Posterior cingulate gyrus (tissue), 11 donors: ENCODE measurements at places on chromosomes 1 and 21.

GRCh38 chr1:10525208-10525607 lies 50.5 kb downstream of the PEX14 start:
- DNase-seq, result no peak

DNA sequence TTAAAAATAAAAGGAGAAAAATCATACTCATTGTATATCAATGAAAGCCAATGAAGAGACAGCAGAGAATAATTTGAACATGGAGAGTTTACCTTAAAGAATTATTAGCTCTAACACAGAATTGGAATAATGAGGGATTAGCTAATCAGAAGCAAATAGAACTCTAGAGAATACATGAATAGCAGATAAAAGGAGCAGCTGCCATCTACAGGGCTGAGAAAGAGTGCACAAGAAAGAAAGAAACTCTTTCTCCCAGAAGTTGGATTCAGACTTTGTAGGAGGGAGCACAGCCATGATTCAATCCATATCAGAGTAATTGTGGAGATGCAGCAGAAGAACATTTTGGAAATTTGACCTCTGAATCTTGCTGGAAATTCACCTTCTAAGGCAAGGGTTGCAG lies 1171.2 kb downstream of the PLA2G4A start:
- DNase-seq, result no peak

GRCh38 chr1:5935026-5935425 lies 57.2 kb downstream of the NPHP4 start:
- no peak for DNase-seq

DNA sequence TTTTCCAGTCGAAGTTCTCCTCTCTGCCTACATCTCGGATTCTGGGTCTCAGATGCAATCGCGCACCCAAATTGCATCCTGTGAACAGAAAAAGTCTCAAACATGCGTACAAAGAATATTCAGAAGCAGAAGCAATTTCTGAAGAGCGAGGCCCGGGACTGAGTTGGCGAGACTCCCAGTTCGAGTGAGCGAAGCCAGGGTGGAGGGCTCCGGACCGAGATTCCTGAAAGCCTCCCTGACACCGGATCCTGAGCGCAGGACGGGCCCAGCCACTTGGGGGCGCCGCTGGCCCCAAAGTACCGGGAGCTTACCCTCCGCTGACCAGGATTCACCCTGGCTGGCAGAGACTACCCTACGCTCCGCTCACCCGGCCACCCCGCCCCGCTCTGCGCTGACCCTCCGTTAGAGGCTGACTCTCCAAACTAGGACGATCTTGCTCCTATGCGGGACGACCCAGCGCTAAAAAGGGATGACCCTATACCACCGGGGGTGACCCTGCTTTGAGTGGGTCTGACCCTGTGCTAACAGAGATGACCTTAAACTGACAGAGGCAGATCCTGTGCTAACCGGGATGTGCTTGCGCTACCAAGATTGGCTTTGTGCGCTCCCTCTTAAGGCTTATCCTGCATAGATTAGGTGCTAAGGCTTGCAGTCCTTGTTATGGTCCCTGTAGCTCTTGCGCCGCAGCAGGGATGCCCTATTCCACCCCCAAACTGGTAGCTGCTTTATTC lies 12.1 kb downstream of the FOXD2 start:
- DNase-seq, result no peak

DNA sequence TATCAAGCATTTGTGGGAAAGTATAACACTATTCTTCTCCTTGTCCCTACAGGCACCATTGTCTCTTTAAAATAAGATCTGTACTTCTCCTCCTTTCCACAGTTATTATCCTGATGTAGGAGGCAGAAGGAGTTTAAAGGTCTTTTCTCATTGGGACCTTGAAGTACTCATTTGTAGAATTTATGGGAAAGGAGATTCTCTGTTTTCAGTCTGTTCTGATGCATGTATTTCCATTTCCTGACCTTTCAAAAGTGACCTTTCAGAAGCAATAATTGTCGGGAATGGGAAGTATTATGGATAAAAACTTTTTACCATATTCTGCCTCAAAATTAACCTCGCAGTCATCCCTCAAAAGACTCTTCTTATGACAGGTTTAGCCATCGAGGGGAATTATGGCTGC lies 224.8 kb downstream of the CTH start:
- DNase-seq, result no peak

DNA sequence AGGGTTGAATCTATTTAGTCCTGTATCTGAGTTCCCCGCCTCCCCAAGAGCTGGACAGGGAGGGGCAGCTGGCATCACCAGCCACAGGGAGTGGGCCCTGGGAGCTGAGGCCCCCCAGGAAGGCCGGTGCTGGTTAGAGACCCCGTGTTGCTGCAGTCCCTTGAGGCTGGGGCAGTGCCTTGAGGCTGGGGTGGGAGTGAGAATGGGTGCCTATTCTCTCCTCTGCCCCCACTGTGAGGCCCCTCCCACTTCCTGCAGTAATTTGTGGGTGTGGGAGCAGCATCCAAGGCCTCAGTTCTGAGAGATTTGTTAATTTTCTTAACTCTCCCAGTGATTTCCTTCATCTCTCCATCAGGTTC lies 2.5 kb upstream of the TRAPPC3 start:
- DNase-seq, result no peak
